ENCODE measurements at places on chromosomes 2 and 18. TPM values are rescaled to one million over a fixed set of nuclear protein-coding genes. Genes with fewer than 3 reads are reported as not detected.

The POTEI gene
- under 0.01 TPM for total RNA-seq

The DSEL gene
- 1.5 TPM for total RNA-seq

The RAB6D gene
- total RNA-seq, result not detected

The ITPRID2 gene
- total RNA-seq, result 96.4 TPM

The GPR35 gene
- 40.8 TPM for total RNA-seq

The SLC4A5 gene
- 6.7 TPM for total RNA-seq

The SLC9A4 gene
- total RNA-seq, result under 0.01 TPM

The REEP1 gene
- 0.63 TPM for total RNA-seq

The TYMS gene
- 0.63 TPM for total RNA-seq

The LHCGR gene
- total RNA-seq, result not detected

The CHRND gene
- not detected for total RNA-seq
